RWPE2 (cell line): ENCODE measurements at places on chromosomes 2 and 18.
A peak's percentile ranks its signal among the peaks of the same experiment; 100 is the strongest.

- no peak for DNase-seq
These were observed 8.5 kb upstream of the SP140L start for GRCh38 chr2:230318190-230319121.

GRCh38 chr2:64854773-64855237 lies 134.4 kb upstream of the SLC1A4 start:
- no peak for DNase-seq

GRCh38 chr2:3626118-3626811 lies 31.4 kb downstream of the COLEC11 start:
- DNase-seq: peak; percentile 15

- DNase-seq: no peak
These were observed 38.3 kb upstream of the TEX51 start for GRCh38 chr2:126860385-126860784.

DNA sequence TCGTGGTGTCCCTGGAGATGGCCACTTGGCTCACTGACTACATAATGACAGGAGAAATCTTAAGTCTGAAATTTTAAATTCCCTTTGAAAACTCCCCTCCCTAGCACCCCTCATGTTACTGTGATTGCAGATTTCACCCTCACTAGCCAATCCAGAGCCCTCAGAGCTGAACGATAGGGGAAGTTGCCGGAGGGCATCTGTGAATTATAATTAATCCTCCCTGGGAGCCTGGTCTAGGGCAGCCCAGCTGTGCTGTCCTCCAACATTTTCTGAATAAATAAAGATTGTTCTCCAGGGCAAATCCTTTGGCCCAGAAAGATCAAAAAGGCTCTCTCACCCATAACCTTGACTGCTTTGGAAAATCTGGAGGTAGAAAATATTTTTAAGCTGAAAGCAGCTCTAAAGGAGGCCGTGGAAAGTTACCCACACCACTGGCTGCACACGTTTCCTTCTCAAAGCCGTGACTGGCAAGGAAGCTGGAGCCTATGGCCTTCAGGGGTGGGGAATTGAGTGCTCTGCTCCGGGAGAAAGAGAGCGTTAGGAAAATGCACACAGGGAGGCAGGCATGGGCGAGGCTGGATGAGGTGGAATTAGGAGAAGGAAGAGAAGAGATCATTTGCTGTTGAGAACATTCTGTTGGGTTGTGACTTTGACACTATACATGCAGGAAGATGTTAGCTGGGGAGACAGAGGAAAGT lies 68.9 kb upstream of the CNGA3 start:
- DNase-seq: no peak

- DNase-seq: no peak
These were observed 197.9 kb upstream of the HDAC4 start for GRCh38 chr2:239598732-239599090.

DNA sequence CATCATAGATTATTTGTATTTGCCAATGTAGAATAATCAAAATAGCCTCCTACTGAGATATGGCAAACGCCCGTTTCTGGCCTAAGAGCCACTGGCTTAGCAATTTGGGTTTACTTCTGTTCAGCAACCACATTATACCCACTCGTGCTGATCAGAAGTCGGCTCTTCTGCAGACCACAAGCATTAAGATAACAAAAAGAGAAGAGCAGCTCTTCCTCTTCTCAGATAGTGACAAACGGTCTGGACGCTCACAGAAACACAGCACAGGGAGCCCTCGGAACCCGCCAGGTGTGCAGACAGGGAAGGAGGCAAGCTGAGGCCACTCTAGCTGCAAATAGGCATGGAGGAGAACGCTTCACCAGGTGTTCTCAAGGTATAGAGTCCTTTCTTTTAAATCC lies 164.0 kb downstream of the HDAC4 start:
- DNase-seq: no peak

DNA sequence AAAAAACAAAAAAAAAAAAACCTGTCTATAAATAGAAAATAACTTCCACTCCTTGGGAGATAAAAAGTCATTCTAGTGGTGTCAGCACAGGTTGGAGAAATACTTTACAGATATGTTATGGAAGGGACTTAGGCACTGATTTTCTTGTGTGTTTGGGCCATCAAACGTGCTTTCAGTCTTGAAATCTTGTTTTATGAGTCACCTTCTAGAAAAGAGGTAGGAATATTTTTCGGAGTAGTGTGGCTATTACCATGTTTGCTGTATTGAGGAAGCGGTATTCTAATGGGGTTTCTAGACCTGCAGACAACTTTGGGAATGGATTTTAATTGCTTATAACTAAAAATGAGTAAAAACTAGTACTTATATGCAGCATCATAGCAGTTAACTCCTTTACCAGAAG lies 12.0 kb downstream of the HNMT start:
- DNase-seq: no peak

- no peak for DNase-seq
These were observed 879.9 kb downstream of the DCC start for GRCh38 chr18:53219853-53220252.

- no peak for DNase-seq
These were observed 19.7 kb downstream of the MIB1 start for GRCh38 chr18:21760321-21760720.

DNA sequence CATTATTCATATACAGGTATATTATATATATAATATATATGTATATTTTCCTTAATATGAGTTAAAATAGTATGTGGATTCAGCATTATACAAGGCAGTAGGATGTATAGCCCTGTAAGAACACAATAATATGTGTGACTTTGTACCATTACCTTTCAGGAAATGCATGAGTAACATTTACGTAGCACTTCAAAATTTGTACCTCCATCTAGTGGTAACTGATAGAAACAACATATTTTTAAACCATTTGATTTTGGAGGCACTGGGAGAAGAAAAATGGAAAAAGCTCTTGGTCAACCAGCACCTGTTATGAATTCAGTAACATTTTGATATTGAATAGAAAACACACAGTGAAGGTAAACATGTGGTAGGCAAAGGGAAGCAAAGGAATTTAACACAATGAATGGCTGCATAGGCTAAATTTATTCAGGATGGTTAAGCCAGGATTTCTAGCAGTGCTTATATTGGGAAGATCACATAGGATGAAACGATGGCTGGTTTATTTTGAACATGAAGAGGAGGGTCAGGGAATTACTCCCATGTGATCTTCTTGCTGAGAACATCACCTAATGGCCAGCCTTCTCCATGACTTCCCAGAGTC lies 565.5 kb downstream of the CCDC85A start:
- DNase-seq: no peak

- no peak for DNase-seq
These were observed 207.1 kb downstream of the NDUFA10 start for GRCh38 chr2:239818086-239818485.

GRCh38 chr2:120291401-120292311 lies 39.0 kb downstream of the RALB start:
- DNase-seq: no peak

- DNase-seq: no peak
These were observed 11.2 kb downstream of the NCK2 start for GRCh38 chr2:105755895-105756294.
